ENCODE measurements at places on chromosomes 1 and 21. TPM values are rescaled to one million over a fixed set of nuclear protein-coding genes. Genes with fewer than 3 reads are reported as not detected.

- no peak overlapping the region for H3K4me3 ChIP-seq
- H3K4me1 ChIP-seq, result no peaks in the 10 kb centered on the region
- DNase-seq, result no peak
- H3K36me3 ChIP-seq, result no peaks in the 10 kb centered on the region
These were observed 1.7 kb downstream of the COL8A2 start for GRCh38 chr1:36123356-36123755.

DNA sequence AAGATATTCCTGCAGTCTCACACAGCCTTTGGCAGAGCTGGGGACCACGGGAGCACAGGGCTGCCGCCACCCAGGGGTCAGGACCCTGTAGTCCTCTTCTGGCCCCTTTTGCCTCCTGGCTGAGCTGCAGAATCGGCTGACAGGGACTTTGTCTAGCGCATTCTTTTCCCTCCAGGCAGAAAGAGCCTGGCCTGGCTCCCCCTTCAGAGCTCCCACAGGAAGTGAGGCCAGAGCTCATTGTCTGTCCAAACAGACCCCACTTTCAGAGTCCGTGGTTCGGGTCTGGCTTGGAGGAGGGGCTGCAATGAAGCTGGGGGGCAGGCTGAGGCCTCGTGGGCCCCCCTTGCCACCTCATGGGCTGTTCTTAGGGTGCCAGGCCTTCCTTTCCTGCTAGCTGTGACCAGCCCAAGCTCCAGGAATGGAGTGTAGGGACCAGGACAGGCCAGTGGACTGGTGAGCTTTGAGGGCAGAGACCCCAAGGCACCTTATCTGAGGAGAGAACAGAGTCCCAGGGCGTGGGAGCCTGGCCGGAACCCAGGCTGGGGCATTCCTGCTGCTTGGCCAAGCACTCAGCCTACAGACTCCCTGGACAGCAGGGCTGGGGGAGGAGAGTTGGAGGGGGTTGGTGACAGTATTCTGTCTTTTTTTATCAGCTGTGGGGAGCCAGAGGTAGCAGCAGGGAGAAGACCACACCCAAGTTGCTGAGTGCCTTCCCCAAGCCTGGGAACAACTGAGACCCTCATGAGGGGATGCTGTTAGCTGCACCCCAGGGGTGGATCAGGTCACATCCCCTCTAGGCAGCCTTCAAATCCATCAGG, 4.7 kb downstream of the CELSR2 start:
- H3K36me3 ChIP-seq, result no peaks in the 10 kb centered on the region
- H3K4me1 ChIP-seq, result peaks cover 7% of the 10 kb centered on the region
- no peak overlapping the region for H3K27ac ChIP-seq
- no peak overlapping the region for H3K4me3 ChIP-seq
- no peaks in the 10 kb centered on the region for H3K27me3 ChIP-seq

DNA sequence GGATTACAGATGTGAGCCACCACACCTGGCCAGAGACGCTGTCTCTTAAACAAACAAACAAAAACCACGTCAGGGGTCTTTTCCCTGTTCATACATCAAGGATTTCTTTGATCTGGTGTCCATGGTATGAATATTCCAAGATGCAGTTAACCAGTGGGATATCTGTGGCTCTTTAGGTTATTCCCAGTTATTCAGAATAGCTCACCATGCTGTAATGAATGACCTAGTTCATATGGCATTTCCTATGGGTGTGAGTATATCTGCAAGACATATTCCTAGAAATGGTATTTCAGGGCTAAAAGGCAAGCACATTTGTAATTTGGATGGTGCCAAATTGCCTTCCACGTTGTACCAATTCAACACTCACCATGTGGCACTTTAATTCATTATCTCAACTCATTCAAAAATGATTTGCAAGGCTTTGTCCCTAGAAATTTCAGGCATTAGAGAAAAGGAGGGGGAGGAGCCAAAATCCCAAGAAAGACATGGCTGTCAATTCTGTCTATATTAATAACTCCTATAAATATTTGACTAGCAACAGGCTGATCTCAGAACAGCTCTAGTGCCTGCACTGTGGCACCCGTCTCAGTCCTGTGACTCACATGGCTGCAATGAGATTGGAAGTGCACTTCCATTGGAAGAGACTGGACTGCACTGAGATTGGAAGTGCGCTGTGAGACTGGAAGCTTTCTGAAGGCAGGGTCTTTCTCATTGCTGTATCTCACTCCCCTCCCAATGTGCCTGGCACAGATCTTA, 6.0 kb upstream of the STMN1 start:
- DNase-seq, result no peak
- no peak overlapping the region for H3K27ac ChIP-seq
- H3K36me3 ChIP-seq, result no peaks in the 10 kb centered on the region
- no peak overlapping the region for H3K4me3 ChIP-seq

- no peaks in the 10 kb centered on the region for H3K4me1 ChIP-seq
- no peak overlapping the region for H3K4me3 ChIP-seq
- no peak for DNase-seq
- H3K36me3 ChIP-seq, result no peaks in the 10 kb centered on the region
These were observed 268.2 kb upstream of the NR5A2 start for GRCh38 chr1:199759268-199759730.

DNA sequence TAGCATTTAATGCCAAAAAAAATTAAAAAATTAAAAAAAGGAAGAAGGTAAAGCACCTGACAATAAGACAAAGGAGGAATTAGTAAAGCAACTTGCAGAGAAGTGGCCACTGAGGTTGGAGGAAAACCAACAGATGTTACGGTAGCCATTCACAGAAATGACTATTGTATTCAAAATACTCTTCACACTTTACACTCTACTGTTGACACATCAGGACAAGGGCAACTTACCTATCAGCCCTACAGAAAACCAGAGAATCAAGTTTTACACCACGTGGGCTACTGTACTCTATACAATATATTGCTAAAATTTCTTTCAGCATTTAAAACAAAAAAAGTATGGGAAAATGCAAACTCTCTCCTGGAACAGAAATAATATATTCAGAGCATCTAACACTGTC, 70.0 kb downstream of the EIF4G3 start:
- no peaks in the 10 kb centered on the region for H3K27me3 ChIP-seq
- no peak overlapping the region for H3K27ac ChIP-seq
- H3K36me3 ChIP-seq, result no peaks in the 10 kb centered on the region
- H3K4me3 ChIP-seq, result no peak overlapping the region
- no peaks in the 10 kb centered on the region for H3K4me1 ChIP-seq

GRCh38 chr1:113904293-113904673, 316 bp downstream of the AP4B1 start:
- peak overlapping the region; percentile 82 for H3K27ac ChIP-seq
- DNase-seq, result no peak
- H3K27me3 ChIP-seq, result no peaks in the 10 kb centered on the region
- peak overlapping the region; percentile 94 for H3K4me3 ChIP-seq

PBX1 gene
- 2.2 TPM for polyA plus RNA-seq

MROH9 gene
- not detected for polyA plus RNA-seq

OR2T35 gene
- polyA plus RNA-seq, result not detected

PIGV gene
- polyA plus RNA-seq, result 14.2 TPM

LCE1C gene
- polyA plus RNA-seq, result not detected

BMP8A gene
- not detected for polyA plus RNA-seq

NECTIN4 gene
- 0.01 TPM for polyA plus RNA-seq

Measured in liver (tissue), 10 donors.